ENCODE measurements at places on chromosomes 6 and 20.

DNA sequence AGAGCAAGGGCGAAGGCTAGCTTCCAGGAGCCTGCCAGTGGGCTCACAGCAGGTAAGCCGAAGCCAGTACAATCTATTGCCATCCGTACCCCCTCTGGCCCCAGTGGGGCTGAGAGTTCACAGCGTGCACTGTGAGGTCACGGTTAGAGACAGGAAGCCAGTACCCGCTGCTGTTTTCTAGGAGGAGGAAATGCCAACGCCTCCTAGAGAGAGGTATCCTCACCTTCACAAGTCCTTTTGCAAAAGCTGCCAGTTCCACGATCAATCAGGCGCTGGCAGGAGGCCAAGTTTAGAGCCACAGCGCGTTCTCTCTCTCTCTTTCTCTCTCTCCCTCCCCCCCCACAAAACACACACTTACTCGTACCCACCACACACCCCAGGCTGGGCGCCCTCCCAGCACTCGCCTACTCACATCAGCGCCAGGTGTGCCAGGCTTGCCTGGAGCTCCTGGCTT is 22.5 kb downstream of the COL9A1 start:
- no peak for DNase-seq

DNA sequence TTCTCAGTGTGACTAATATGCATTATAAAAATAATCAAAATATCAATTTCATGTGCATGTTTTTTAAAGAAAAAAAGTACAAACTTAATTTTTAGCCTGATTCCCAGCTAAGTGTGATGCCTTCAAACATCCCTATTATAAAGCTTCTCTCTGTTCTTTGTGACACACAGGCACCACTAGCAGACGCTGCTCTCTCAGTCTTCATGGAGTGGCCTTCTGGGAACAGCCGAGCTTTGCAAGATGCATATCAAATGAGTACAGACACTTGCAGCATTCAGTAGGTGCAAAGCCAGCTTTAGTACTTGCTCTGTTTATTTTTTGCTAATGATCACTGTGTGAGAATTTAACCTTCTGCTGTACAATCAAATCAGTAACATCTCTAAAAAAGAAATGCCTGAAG is 340.0 kb downstream of the ADGRB3 start:
- DNase-seq = no peak

DNA sequence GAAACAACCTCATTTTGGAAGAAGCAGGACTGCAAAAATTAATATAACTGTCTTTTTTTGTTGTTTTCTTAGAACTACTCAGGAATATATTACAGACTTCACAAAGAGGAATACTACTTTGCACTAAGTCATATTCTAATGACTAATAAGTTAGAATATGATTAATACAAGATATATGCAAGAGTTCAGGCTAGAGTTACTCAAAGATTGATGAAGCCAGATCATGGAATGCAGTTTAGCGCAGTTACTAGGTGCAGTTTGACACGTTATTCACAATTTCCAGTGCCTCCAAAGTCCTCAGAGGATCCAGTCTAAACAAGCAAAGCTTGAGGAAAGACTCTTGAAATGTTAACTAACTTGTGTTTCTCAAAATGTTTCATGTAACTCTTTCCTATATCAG is 1.2 kb upstream of the MYCT1 start:
- DNase-seq = no peak

- no peak for DNase-seq
Observed at GRCh38 chr20:39090906-39091305, 128.8 kb downstream of the DHX35 start.

DNA sequence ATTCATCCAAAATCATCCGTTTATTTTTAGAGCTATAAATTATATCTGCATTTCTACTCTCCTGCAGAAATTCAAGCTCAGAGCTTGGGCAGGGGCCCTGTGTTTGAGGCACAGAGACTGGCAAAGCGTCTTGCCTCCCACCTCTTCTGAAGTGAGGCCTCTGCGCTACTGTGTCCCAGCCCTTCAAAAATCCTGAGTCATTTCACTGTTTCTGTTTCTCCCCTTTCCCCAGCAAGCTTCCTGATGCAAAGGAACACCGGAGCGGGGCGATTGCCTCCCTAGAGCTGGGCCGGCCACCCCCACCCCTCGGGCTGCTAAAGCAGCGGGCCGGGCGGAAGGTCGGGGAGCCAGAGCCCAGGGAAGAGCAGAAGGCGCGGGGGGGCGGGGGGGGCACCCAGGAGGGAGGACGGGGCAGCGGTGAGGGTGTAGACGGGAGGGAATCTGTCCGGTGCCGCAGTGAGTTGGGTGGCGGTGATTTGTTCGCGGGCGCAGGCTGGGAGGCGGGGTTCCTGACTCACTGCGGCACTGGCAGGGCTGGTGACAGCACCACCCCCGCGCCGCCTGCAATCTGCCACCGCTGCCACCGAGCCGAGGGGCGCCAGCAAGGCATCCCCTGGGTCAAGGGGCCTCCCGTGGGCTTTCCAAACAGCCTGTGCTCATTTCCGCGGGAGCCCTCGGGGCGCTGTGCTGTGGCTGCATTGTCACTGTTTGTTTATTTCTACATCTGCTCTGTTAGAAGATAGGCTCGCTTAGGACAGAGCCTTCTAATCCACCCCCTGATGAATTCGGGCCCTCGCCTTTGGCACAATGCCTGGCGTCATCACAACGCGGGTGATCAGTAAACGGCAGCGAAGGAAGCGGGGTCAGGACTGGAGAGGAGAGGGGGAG is 46.5 kb upstream of the SNAP25 start:
- DNase-seq = no peak

- DNase-seq = no peak
Observed at GRCh38 chr20:2130062-2130591, 28.5 kb downstream of the STK35 start.

GRCh38 chr6:48084201-48084600 is 26.8 kb downstream of the PTCHD4 start:
- DNase-seq = no peak

GRCh38 chr6:97947841-97948240 is 664.8 kb upstream of the MMS22L start:
- no peak for DNase-seq

DNA sequence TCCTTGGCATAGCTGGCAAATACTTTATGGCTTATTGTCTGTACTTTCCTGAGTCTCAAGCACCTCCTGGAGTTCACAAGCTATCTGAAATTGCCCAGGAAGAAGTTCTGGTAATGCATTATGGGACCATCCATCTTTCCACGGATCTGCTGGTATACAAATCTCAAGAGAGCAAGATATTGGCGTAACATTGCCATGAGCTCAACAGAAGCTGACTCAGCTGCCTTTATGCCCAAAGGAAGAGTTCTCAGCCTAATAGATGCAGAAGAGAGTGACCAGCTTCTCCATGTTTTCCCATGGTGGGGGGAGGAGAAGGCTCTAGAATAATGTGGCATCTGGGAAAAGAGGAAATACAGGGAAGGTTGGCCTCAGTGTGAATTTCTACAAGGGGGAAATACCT is 78.7 kb downstream of the UST start:
- no peak for DNase-seq

- no peak for DNase-seq
Observed at GRCh38 chr20:51353491-51353890, 189.0 kb downstream of the NFATC2 start.

Measured in OCI-LY7 (cell line).